ENCODE measurements at places on chromosomes 7 and 10.

GRCh38 chr7:155869784-155870076 is 57.5 kb upstream of the SHH start:
- DNase-seq = no peak

- DNase-seq = no peak
Measured at GRCh38 chr10:4216726-4217125, 431.7 kb upstream of the KLF6 start.

DNA sequence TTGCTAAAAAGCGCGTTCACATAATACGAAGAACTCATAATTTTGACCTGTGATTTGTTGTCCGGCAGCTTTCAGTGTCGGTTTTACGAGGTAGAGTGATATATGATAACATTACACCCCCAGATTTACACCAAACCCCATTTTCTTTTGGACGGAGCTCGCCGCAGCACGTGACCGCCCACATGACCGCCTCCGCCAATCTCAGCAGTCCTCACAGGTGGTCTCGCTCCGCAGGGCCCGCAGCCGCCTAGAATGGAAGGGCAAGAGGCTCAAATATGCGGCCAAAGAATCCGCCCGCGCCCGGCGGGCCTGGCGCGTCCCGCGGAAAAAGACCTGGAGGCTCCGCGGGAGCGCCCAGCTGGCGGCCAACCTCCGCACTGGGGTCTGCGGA is at the start of gene HOXA7:
Gene HOXA7, minus strand, starts transcription at position 168 of the 391 bp plus-strand sequence. Its CDS starts 130 bp downstream, at position 38.
- DNase-seq = no peak

DNA sequence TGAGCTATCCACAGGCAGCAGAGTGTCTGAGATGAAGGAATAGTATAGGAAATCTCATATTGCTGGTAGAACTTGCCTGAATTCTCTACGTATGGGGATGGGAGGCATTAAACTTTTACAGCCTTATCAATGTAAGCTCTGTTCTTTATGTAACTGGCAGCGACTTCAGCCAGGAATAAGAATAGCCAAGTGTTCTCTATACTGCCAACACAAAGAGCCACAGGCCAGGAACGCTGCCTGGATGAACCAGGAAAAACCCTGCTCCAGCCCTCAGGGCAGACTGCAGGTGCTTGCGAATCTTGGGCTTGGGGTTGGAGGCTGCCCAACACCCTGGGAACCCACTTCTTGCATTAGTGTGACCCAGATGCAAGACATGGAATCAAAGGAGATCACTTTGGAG is 6.1 kb upstream of the OLAH start:
- no peak for DNase-seq

DNA sequence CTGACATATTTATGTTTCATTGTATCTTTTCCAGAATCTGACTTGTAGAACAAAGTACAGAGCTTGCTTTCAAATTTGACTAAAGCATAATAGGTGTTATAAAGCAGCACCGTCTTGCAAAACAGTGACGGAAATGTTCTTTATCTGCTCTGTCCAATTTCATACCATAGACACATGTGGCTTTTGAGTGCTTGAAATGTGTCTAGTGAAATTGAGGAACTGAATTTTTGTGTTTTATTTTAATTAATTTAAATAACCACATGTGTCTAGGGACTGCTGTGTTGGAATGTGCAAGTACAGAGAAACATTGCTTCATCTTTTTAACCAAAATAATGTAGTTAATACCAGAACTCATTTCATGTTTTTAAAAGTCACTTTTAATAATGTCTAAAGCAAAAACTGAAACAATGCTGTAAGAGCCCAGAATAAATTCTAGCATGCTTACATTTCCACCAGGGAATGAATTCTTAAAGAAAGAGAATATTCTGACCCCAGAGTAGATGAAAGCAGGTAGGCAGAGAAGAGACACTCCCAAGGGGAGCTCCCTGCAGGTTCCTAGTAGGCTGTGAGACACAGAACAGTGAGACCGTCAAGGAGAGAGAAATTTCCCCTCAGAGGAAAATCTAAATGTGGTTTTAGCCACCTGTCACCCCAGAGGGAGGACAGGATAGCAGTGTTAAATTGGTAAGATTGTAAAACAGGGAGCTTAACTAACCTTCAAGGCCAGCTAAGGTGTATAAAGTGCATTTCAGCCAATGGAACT is 175.3 kb upstream of the KMT2E start:
- DNase-seq = no peak

DNA sequence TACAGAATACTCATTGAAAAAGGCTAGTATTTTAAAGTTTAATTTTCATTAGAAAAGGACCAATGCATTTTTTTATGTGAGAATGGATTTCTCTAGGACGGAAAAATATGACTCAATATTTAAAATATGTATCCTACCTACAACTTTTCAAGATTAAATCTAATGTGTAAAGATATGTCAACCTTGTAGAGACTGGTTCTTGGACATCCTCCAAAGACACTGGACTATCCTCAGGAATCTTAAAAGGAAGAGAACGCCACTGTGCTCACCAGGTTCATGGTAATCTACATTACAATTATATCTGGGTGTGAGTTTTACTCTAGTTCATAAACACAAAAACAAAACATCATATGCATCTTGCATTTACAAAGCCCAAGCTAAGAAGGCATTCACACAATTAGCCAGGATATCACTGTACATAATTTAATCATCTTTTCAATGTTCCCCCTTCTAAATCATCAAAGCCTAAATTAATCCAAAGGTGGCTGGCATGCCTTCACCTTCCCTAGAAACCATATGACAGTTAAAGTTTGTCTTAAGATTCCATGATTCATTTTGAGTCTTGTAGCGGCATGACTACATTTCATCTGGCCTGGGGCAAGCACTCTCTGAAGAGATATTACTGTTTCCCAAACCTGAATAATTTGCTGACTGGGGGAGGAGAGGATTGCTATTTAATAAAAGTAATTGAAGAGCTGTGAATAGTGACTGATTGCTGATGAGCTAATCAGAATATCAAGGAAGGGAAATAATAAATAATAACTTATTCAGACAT is 12.0 kb downstream of the SGCE start:
- no peak for DNase-seq

GRCh38 chr7:40306596-40306995 is 171.8 kb downstream of the SUGCT start:
- peak; percentile 45 for DNase-seq

GRCh38 chr10:92142512-92142911 is 148.4 kb downstream of the CPEB3 start:
- DNase-seq = no peak

DNA sequence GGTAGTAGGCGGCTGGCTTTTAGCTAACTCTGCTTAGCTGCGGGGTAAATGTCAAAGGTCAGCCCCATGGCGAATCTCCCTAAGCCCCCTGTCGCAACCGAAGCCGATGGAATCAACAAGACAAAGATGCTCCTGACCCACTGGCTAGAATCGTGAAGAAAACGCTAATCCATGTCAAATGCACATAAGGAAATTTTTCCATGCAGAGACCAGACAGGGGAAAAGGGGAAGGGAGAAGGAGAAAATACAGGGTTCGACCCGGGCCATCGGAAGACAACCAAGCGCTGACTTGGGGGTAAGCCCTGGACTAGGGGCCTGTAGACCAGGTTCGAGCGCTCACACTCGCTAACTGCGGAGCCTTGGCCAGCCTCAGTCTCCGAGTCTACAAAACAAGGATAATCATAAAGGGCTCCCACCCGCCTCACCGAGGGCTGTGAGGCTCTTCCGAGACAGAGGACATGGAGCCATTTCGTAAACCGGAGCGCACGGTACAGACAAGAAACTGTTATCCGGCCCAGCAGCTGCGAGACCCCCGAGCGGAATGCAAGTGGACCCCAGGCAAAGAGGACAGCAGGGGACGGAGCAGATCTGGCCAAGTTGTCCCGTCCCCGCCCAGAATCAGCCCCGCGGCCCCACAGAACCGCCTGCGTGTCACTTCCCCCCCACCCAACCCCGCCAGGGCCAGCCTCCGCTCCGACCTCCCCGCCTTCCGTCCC is 507 bp downstream of the SAR1A start:
- no peak for DNase-seq
